ENCODE measurements at places on chromosomes 2 and 18.
A peak's percentile ranks its signal among the peaks of the same experiment; 100 is the strongest.

GRCh38 chr2:85935746-85936208 lies 47.0 kb upstream of the ST3GAL5 start:
- no peak for DNase-seq

- peak; percentile 77 for DNase-seq
Observed at GRCh38 chr2:199070322-199070949, 387.3 kb downstream of the SATB2 start.

DNA sequence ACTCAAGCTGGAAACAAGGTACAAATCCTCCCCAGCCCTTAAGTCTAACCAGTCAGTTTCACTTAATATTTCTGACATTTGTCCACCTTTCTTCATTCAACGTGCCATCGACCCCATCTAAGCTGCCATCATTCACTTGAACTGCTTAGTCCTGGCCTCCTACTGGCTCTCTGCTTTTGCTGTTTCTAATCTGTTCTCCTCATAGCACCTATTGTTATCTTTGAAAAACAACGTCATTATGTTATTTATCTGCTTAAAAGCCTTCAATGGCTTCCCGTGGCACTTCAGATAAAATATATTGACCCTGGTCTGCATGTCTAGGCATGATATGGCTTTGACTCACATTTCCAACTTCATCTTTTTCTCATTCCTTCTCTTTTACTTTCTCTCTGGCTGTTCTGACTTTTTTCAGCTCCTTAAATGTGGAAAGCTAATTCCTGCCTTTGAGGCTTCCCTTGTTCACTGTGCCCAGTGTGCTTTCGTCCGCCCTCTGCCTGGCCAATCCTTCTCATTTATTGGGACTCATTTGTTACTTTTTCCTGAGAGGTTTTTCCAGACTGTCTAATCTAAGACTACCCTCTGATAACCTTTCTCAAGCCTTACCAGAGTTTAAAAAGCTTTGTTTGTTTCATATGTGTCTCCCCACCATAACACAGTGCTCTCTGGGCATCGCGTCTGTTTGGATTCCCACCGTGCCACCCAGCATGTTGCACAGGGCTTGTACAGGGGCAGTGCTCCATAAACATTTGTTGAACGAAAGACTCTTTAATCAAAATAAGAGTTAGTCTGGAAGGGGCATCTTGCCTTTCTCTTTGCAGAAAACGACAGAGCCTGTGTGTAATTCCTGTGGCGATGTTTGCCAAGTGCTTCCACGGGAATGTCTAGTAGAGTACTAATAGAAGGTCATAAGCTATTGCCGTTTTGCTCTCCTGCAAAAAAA lies 183.9 kb downstream of the FMNL2 start:
- DNase-seq = no peak

GRCh38 chr2:21194858-21195271 lies 71.1 kb downstream of the TDRD15 start:
- peak; percentile 68 for DNase-seq

- DNase-seq = no peak
Observed at GRCh38 chr2:24451805-24452501, 39.1 kb upstream of the NCOA1 start.

DNA sequence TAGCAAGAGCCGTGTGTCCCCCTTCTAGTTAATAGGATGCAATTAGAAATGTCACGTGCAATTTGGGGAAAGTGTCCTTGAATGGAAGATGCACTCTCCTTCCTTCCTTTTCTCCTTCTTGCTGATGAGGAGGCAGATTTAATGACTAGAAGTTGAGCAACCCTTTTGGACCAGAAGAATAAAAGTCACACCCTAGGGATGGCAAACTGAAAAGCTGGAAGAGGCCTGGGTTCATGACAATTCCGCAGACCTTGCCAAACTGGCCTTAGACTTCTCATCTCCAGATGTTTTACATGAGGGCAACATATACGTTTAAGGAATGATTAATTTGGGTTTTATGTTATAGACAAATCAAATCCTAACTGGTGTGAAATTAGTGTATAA lies 38.6 kb upstream of the NCOA1 start:
- no peak for DNase-seq

GRCh38 chr2:49306925-49307324 lies 152.6 kb upstream of the FSHR start:
- no peak for DNase-seq

DNA sequence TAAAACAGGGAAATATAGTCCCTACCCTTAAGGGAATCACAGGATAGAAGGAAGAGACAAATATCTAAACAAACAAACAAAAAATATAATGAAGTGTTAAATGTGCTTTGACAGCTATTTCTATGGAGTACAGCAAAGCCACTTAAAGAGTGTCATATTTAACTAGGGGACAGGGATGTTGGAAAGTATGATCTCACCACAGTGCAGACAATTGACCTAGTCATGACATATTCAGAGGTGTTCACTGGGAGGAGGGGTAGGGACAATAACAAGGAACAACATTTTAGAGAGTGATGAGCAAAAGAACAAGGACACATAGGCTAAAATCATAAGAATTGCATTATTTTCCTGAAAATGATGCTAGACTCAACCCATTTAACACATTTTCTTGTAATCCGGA lies 107.5 kb downstream of the TMEM163 start:
- no peak for DNase-seq

DNA sequence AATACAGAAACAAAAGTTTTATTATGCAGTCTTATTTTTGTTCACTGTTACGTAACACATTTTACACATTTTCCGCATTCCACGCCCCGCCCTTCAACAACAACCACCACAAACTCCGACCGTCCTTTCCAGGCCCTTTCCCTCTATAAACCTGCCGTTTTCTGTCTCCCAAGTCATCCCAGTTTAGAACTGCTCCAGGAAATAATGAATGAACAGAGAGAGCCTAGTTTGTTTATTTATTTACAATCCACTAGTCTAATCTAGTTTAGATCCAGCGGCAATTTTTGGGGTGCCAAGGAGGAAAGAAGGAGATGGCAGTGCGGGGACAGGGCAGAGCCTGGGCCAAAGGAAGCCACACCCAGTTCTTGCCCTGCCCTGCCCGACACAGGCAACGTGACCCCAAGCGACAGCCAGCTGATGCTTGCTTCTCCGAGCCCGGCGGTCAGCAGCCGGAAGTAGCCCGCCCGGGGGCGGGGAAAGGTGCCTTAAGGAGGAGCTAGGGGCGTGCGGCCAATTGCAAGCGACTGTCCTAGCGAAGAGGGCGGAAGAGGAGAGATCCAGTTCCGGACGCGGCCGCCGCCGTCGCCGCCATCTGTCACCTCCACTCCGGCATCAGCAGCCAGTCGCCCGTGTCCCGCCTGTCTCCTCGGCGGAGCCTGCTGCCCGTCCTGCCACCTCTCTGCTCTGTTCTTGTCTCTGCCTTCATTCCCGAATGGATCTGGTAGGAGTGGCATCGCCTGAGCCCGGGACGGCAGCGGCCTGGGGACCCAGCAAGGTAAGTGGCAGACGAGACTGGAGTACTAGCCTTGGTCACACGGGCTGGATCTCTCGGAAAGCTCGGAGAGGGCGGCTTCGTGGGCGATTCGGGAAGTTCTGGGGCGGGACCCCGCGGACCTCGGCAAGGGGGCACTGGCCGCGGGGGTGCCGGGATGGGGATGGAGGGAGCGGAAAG lies at the start of gene RIOK3:
Gene RIOK3 (plus strand): TSS at position 560 of the 952 bp plus-strand sequence. CDS start 153 bp downstream, at position 713.
- peak; percentile 98 for DNase-seq

DNA sequence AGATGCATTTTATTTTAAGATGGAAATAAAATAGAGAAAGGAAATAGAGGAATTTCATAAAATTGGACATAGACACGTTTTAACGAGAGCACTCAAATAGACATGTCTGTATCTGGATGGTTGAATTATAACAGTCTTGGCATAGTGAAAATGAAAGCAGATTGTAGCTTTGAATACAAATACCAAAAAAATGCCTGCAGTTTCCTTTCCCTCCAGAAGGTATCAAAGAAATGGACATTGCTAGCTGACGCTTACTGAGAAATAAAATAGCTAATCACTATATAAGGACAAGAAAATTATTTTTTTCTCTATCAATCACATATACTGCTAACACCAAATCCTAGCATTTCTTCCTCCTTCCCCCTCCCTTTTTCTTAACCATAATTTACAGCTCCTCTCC lies 11.4 kb upstream of the MAPRE2 start:
- DNase-seq = no peak

DNA sequence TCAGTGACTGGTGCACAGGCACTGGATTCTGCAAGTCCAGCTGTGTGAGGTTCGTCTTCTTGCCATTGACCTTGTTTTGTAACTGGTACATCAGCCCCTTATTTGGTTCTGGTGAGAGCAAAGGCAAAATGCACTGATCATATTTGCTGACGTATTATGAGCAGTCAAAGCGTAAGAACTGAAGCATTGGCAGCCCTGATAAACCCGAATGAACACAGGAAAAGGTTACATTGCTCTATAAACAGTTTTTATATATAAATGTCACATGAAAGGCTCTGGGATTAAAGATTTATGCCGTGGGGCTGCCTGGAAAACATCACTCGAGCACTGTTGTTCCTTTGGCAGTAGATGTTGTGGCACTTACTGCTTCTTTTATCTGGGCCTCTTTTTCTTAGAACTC lies 167.9 kb downstream of the IRS1 start:
- DNase-seq = no peak

DNA sequence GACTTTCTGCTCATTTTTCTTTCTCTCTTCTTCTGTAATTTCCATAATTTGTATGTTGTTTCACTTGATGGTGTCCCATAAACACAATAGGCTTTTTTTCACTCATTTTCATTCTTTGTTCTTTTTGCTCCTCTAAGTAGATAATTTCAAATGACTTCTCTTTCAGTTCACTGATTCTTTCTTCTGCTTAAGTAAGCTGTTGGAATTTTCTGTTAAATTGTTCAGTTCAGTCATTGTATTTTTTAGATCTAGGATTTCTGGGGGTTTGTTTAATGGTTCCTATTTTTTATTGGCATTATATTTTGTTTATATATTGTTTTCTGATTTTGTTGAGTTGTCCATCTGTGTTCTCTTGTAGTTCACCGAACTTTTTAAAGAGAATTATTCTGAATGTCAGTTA lies 19.5 kb downstream of the SP140L start:
- DNase-seq = no peak

- no peak for DNase-seq
Observed at GRCh38 chr18:70422391-70422965, 133.6 kb downstream of the SOCS6 start.

GRCh38 chr2:157819761-157820160 lies 56.4 kb downstream of the ACVR1 start:
- no peak for DNase-seq

- DNase-seq = no peak
Observed at GRCh38 chr18:65792456-65793074, 41.8 kb downstream of the CDH7 start.

DNA sequence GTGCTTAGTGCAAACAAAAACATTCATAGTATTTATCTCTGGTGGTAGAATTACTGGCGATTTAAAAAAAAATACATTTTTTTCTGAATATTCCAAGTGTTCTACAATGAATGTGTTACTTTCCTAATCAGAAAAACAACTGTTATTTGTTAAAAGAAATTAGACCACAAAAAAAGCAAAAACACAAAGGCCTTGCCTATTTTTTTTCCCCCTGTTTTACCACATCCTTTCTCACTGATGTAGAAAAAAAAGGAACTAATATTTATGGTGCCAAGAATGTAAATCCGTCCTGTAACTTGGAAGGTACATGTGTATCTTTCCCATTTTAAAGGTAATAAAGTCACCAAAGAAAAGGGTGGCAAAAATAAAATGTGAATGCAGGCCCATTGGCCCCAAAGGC lies 28.4 kb upstream of the MGAT4A start:
- DNase-seq = no peak

DNA sequence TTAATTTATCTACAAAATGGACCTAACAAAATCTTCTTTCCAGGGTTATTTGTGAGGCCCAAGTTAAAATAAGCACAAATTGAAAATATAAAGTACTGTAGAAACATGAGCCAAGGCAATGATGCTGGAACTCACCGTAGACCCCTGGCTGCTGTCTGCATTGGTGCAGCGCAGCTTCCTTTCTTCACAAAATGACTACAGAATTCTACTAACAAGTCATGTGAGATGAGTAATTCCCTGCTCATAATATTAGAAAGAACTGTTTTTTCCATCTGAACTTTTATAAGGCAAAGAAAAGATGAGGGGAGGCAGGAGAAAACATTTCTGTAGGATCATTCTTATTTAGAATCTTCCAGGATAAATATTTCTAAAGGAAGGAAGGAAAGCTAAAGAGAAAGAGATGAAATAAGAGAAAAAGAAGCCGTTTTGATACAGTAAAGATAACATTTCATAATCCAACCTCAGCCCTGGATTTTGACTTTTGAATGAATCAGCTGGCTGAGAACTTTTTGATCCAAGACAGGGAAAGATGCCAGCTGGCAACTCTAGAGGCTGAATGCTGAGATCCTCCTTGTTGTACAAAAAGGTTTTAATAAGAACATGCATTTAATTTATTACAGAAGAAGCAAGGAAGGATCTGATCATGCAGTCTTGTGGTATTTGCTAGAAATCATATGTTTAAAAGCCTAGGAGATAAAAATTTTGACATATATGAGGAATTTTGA lies 183.9 kb upstream of the KLHL14 start:
- DNase-seq = peak; percentile 4

- DNase-seq = no peak
Observed at GRCh38 chr2:217225596-217225995, 365.7 kb upstream of the TNP1 start.

- no peak for DNase-seq
Observed at GRCh38 chr2:218547978-218548377, 20.2 kb downstream of the USP37 start.

GRCh38 chr18:2392446-2392845 lies 178.9 kb downstream of the METTL4 start:
- DNase-seq = no peak

- DNase-seq = no peak
Observed at GRCh38 chr2:212921061-212921460, 230.4 kb downstream of the IKZF2 start.

- DNase-seq = no peak
Observed at GRCh38 chr2:101420623-101421022, 33.3 kb upstream of the CREG2 start.

DNA sequence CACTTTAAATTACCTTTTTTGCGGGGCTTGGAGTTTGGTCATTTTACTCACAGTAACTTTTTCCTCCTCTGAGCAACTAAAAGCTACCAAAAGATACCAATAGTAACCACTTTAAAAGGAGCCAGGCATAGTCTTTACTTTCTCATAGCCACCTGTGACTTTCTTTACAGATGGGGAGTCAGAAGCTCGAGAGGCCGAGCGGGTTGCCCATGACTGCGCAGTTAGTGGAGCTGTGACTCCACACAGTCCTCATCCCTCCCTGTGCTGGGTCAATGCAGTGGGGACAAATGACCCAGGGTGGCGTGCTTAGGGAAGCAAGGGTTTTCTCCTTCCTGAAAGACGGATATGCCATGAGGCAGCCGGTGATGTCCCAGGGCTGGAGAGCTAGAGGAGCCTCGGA lies 11.9 kb downstream of the LCT start:
- no peak for DNase-seq

- DNase-seq = no peak
Observed at GRCh38 chr18:26926066-26926675, 60.7 kb upstream of the AQP4 start.

DNA sequence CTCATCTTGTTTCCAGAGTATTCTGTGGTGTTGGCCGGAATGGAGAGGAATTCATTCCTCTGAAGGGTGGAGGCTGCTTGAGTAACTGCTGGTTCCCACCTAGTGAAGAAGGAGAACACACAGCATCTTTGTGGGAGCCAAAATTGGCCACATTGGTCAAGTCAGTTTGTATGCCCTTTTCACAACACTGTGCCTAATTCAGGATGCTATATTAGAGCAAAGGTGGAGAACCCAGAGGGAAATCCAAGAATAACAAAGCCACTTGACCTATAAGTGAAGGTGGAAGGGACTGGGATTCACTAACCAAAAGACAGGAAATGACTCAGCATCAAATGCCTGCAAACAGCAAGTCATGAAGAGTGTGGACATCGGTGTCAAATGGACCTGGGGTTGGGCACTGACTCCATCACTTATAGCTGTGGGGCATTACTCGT lies 27.3 kb upstream of the MLPH start:
- DNase-seq = no peak

- no peak for DNase-seq
Observed at GRCh38 chr2:16035747-16036745, 95.7 kb downstream of the MYCN start.
